Stimulated activated CD8-positive, alpha-beta memory T cell treated with anti-CD3 and anti-CD28 coated beads, Interleukin-2, amount 100 ng/mL, for 1 hour (primary cell): ENCODE measurements at places on chromosomes 4 and X.

DNA sequence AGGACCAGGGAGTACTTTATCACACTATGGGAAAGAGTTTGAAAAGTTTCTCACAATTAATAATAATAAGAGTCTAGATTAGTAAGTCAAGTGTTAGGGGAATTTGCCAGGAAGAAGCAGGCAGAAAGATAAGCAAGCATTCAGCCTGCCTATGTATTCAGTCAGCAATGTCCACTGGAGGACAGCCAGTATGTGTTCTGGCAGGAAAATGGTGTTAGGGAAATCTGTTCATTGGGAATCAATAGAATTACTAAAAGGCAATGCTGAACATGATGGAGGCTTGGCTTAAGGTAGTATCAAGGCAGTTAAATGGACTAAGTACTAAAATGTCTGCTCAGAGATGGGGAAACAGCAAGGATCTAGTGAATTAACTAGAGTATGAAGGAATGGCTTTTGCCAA lies 221.2 kb downstream of the PPP4R3C start:
- no peak for DNase-seq

GRCh38 chr4:3239303-3239702 lies 9.7 kb upstream of the MSANTD1 start:
- no peak for DNase-seq

DNA sequence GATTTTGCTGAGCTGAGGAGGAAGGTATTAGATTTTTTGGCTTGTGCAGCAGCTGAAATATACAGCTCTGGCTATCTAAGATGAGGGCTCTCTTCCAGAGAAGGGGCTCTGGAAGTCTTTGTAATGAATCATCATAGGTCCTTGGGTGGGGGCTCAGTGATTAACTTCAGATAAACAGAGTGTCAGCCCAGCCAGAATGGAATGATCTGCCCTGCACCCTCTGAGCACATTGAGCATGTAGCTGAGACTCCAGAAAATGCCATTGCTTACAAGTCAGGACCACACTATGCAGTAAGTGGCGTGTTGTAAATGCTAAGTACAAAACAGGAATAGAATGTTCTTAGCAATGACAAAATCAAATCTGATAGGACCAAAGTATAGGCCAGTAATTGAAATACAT lies 836.0 kb downstream of the PDHA2 start:
- no peak for DNase-seq

DNA sequence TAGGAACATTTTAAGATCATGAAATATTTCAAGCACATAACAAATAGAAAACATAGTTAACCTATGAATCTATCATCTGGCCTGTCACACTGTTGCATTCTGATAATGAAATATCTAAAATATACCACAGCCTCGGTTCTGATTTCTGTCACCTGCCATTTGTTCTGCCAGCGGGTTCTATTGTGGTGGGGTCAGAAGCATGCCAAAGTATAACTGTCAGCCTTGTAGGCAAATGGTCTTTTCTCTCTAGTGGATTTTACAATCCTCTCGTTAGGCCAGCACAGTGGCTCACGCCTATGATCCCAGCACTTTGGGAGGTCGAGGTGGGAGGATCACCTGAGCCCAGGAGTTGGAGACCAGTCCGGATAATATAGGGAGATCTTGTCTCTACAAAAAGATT lies 47.9 kb downstream of the HTRA3 start:
- DNase-seq = no peak

DNA sequence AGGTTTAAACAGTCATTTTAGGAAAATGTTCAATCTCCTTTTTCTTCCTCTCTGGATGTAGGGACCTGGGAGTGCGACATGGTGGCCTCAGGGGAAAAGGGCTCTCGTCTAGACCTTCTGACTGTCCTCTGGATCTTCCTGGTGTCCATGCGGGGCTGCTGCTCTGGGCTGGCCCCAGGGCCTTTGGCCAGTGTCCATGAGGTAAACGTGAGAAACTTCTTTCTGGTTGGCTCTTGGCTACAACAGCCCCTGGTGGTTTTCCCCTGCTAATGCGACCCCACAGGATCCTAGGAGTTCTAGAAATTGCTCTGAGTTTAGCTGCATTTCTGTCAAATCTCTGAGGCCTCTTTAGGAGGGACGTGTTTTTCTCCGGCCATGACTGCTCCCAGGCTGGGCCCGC lies 85.7 kb downstream of the MFAP3L start:
- DNase-seq = no peak
